ENCODE measurements at places on chromosomes 6 and 20.

DNA sequence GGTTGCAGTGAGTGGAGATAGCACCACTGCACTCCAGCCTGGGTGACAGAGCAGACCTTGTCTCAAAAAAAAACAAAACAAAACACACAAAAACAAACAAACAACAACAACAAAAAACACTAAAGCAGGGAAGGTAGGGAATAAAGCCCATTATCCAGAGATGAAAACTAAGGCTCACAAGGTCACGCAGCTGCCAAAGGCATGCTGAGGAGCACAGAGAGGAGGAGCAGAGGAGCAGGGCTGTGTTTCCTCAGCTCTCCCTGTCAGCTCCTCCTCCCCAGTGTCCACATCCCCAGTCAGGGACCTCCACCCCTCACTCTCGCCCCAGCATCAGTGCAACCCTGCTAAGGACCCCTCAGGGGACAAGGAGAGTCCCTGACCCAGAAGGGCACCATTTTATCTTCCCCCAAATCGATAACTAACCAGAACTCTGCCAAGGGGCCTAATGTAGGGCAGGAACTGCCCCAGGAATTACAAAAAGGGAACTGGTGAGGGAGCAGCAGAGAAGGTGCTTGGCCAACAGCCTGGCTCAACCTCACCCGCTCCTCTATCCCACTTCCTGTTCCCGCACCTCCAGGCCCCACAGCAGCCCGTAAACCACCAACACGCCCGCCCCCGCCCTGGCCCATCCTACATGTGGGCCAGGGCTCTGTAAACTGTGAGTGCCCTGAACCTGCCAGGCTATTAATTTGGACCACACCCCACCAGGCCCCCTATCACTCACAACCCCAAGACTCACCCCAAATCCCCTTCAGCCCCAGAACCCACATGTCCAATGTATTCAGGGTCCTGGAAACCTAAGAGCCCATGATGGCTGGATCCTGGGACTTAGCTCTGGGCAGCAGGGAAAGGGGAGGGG lies 9.0 kb downstream of the TEAD3 start:
- no peak for DNase-seq

GRCh38 chr20:12660918-12661317 lies 347.9 kb upstream of the SPTLC3 start:
- DNase-seq, result no peak

- DNase-seq, result no peak
Observed at GRCh38 chr6:161107779-161108730, 116.5 kb downstream of the MAP3K4 start.

GRCh38 chr6:90175627-90176538 lies 120.8 kb downstream of the BACH2 start:
- DNase-seq, result no peak

DNA sequence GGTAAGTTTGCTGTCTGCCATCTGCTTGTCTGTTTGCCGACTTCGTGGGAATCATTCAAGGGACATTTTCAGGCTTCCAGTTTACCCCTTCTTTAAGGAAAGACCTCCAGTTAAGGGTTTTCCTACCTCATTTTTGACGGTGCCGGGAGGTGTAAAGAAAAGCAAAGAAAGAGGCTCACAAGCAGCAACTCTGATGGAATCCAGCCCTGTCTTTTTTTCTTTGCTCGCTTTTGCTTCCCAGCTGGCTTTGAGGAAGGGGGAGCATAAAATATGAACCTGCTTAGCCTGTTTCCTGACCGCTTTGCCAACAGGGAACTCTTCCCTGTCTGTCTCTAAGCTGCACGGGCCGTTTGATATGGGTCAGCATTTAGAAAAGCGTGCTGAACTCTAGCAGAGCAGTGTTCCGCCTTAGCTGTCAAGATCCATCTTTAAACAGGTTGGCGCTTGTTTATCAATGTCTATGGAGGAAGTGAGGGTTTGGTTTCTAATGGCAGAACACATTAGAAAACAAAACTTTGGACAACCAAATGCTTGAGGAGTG lies 13.8 kb downstream of the SYTL3 start:
- no peak for DNase-seq
